SK-MEL-5 (cell line): ENCODE measurements at places on chromosomes 5 and 9.
A peak's percentile ranks its signal among the peaks of the same experiment; 100 is the strongest.

DNA sequence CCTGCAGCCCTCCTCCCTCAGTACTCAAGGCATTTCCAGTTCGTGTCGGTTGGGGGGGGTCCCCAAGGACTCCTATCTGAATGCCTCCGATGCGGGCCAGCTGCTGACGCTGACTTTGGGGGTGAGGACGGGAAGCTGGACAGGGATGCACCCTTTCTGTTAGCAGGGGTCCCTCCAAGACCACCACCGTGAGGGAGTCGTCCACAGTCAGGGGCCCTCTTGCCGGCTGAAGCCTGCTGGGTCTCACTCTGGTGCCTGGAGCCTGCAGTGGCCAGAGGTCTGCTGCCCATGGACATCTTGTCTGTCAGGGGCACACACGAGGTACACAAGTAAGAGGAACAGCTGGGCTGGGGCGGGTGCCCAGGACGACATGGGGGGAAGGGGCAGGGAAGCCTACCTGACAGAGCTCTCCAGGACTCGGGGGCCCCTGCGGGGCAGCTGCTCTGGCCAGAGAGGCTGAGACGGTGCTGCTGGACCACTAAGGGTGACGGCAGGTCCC, 9.1 kb upstream of the ZDHHC11 start:
- no peak for DNase-seq

GRCh38 chr5:126341906-126342630, 81.1 kb upstream of the GRAMD2B start:
- no peak for DNase-seq

- DNase-seq = no peak
These were observed 302.4 kb upstream of the PANK3 start for GRCh38 chr5:168881427-168882149.

DNA sequence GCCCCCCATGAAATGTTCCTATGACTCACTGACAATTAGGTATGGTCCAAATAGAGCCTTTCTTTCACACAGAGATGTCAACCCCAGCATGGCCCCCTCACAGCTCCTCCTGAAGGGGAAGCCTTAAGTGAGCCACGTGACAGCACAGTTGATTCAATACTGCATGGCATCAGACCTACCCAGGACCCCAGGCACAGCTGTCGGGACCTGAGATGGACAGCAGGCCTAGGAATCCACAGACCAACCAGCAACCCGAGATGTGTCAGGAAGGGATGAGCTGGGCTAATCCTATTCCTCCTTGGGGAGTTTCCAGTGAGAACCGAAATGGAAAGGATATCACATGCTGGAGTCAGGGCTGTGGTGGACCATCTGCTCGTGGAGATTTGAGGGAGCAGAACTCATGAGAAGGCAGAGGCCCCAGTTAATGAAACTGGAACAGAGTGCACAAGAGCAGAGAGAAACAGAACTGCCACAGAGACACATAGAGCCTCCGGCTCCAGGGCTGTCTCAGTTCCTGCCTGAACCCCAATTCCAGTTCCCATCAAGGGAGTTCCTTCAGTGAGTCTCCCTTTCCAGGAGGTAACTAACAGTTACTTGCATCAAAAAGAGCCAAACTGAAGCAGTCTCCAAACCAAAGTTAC, 42.1 kb upstream of the SMIM23 start:
- no peak for DNase-seq

GRCh38 chr5:151344088-151344487, 3.3 kb downstream of the SLC36A2 start:
- no peak for DNase-seq

GRCh38 chr5:71934322-71934721, 173.0 kb upstream of the MAP1B start:
- no peak for DNase-seq

- no peak for DNase-seq
These were observed 1.1 kb downstream of the JADE2 start for GRCh38 chr5:134526483-134527155.

- no peak for DNase-seq
These were observed 10.2 kb downstream of the UBE2QL1 start for GRCh38 chr5:6458833-6459232.

- peak; percentile 78 for DNase-seq
These were observed 27.2 kb downstream of the TMOD1 start for GRCh38 chr9:97528529-97529230.

GRCh38 chr5:62007457-62007856, 298.5 kb upstream of the KIF2A start:
- no peak for DNase-seq

- DNase-seq = no peak
These were observed 2.2 kb upstream of the LPAR1 start for GRCh38 chr9:111040494-111040893.

DNA sequence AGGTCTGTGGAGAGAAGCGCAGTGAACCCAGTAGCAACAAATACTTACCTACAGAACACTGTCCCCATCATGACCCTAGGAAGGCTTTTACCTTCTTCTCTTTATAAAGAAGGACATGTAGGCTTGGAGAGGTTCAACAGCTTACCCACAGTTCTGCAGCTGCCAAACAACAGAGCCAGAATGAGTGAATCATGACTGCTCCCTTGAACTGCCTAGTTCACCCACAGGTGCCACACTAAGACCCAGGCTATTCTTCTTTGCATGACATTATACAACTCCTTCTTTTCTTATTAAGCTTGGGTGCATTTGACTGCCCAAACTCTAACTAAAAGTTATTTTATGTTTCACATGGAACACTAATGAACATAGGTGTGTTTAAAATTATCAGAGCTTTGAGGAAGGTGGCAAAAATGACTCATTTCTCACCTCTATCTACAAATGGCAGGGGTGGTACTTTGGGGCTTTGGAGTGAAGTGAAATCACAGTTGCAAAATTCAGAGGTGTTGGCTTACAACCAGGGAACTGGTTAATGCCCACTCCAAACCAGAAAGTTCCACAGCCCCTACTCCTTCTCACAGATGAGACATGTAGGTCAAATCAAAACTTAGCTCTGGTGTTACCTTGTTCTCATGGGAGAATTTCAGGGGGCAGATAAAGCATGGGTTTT, 201.6 kb downstream of the SEMA6A start:
- no peak for DNase-seq

DNA sequence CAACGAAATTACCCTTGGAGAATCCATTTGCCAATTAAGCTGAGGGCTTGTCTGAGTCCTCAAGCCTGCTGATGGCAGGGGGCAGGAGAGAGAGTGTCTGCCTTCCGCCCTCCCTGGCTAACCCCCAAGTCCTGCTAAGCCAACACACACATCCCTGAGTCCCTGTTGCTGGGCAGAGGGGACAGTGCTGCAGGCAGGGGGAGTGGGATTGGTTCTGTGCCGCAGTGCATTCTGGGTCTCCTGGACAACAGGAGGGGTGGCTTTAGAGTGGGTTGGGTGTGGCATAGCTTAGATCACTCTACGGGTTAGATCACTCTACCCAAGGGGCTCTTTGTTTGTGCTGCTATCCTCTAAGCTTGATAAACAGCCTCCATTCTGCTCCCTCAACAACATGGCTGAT, 427.7 kb downstream of the CDK5RAP2 start:
- DNase-seq = peak; percentile 54

DNA sequence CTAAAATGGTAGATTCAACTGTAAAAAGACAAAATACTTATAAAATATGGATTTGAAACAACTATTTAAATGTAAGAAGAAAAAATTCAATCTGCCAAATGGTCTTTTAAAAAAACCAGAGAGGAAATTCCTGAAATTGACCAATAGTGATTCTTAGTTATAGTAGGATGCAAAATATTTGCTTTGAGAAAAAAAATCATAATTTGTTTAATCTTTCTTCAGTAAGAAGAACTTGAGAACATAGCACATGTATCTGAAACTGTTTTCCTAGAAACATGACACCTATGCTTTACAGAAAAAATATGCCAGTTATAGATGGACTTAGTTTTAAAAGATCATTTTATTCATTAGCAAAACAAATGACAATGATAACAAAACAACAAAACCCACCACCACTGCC, 186.9 kb upstream of the CD180 start:
- no peak for DNase-seq

DNA sequence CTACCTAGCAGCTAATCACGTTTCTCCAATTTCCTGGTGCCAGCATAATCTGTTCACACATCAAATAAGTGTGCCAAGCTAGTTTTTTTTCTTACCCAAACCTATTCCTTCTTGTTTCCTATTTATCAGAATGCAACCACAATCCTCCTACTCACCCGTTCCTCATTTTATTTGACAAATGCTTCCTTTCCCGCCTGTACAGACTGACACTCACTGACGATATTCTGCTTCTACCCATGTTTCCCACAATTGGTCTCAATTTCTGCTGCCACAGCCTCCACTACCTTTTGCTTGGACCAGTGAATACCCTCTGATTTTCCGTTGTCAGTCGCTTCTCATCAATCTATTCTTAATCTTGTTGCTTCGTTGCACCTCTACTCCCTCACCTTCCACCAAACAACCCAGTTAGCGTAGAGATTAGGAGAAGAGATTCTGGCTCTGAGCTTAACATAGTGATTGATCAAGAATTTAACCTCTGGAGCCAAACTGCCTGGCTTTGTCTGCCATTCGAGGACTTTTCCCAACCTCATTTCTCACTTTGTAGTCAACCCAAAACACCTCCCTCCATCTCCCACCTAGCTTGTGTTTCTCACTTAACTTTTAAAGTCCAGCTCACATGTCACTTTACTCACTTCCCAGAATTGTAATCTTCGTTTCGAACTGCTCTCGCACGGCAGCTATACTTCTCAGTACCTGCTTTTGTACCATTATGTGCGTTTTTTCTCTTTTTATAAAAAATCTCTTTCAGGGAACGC, 729 bp upstream of the TMEM38B start:
- peak; percentile 13 for DNase-seq

GRCh38 chr5:54329731-54330709, 19.6 kb upstream of the ARL15 start:
- no peak for DNase-seq

DNA sequence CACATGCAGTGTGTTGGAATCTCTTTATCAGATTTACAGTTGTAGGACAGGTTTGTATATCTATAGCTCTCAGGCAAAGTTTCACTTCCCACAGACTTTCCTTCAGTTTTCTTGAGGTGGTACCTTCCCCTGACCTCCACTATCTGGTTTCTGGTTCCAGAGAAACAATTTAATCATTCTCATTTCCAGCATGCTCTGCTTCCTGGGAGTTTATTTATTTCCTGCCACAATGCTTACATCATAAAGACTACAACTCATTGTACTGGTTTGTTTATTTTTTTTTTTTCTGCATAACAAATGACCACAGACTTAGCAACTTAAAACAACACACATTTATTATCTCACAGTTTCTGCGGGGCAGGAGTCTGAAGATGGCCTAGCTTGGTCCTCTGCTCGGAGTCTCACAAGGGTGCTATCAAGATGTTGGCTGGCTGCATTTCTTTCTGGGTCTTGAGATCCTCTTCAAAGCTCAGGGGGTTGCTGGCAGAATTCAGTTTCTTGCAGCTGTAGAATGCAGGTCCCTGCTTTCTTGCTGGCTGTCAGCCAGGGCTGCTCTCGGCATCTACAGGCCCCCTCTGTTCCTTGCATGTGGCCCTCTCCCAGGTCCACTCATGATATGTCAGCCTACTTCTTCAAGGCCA, 247.7 kb downstream of the ENC1 start:
- DNase-seq = peak; percentile 25

DNA sequence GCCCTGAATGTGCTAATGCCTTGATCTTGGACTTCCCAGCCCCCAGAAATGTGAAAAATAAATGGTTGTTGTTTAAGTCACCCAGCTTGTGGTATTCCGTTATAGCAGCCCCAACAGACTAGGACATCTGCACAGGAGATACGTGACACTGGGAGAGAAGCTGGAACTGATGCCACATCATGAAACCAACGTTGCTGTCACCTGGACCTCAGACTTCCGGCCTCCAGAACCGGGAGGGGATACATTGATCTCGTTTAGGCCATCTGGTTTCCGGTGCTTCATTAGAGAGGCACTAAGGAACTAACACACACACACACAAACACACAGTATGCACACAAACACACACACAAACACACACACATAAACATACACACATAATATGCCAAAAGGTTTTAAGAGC, 75.0 kb upstream of the ICE1 start:
- no peak for DNase-seq

DNA sequence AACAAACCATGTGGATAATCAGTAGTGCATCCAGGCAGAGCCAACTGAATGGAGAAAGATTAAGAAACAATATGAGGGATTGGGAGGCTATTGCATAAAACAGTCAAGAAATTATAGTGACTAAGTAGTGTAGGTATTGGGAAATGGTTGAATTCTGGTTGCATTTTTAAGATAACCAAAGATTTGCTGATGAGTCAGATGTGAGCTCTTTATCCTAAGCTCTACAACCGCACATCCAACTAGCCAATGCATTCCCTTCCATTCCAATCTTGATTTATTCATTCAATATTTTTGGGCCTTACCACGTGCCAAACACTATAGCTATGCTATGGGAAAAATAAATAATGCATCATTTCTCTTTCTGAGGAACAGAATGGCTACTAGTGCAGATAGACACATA, 524.5 kb upstream of the RGMB start:
- no peak for DNase-seq

DNA sequence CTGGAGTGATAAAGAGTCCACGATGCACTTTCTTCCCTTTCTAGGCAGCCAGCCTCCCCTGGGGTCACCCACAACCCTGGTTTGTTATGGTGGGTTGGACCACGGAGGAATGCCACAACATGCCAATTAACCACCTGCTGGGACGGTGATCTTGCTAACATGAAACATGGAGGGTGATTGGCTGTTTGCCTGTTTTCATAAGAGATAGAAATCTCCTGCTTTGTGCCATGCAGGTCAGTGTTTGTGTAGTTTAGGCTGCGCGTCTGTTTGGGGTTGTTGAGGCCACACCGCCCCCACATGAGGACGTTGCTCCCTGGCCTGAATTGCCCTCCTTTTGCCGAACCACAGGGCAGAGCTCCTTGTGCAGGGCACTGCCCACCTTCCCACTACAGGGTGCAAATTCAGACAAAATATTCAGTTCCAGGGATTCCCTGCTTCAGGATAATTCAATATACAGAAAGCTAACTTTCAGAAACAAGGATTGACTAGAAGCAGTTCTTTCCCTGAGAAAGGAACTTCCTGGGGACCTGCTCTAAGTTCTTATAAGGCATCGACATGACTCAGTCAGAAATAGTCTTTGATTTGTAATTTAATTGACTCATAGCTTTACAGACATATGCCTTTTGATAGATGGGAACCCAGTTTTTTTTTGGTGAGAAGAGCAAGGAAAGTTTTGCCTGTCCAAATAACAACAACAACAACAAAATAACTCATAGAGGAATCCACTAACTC, 427.6 kb downstream of the GADD45G start:
- no peak for DNase-seq

DNA sequence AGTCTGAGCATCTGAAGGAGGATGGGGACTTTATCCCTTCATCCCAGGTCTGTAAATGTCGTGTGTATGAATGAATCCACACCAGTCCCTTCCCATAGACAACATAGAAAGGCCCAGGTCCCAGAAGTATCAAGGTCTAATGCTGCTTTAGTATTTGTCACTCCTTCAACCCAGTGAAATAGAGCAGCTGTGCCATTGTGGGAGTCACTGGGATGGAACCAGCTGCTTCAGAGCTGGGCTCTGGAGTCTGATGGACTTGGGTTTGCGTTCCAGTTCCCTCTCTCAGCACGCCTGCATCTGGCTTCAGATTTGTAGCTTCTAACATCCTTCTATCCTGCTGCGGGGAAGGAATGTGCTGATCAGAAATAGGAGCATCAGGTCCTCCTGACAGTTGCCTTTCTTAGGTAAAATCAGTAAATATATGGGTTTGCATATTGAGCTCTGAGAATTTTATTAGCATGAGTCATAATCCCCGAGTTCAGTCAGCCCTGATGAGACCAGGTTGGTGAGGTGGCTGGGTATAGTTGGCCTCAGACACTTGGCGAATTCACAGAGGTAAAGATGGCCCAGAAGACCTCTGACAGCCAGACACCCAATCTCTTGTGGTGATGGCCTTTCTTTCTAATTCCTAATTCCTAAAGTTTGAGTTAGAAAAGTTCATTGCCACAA, 10.1 kb downstream of the ACO1 start:
- no peak for DNase-seq
